Skeletal muscle cell (primary cell): ENCODE measurements at places on chromosomes 5 and 9.
A peak's percentile ranks its signal among the peaks of the same experiment; 100 is the strongest.

DNA sequence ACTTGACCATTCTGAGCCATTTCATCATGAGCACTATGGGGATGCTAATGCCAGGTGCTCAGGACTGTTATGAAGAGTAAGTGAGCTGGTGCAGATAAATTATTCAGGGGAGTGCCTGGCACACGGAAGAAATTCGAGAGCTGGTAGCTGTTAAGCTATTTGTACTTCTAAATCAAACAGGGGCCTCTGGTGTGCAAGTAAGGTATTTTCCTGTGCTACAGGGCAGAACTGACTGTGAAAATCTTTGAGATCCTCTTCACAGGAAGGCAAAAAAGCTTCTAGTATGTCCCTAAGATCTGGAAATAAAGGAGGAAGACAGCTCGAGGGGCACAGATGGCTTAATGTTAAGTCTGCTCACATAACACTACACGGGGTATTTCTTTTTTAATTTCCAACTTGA lies 106.3 kb upstream of the SPOCK1 start:
- no peak for DNase-seq

- DNase-seq, result peak; percentile 64
These were observed 70.7 kb upstream of the CPLX2 start for GRCh38 chr5:175800656-175801081.

- no peak for DNase-seq
These were observed 93.8 kb upstream of the IL12B start for GRCh38 chr5:159424123-159424522.

GRCh38 chr9:86668488-86668887 lies 278.8 kb downstream of the GAS1 start:
- no peak for DNase-seq

DNA sequence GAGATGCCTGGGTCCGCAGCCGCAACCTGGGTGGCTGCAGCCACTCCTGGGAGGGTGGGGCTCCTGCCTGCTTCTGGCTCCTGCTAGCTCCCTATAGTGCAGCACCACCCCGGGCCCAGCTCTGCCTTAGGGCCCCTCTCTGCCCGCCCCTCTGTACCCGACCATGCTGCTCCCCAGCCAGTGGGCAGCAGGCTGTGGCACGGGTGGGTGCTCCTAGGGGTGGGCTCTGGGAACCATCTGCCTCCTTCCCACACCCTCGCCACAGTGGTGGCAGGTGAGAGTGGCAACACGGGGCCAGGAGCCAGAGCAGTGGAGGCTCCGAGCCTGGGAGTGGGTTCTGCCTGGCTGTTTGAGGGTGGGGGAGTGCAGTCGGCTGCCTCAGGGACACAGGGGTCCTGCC lies 7.8 kb upstream of the MTMR12 start:
- DNase-seq, result no peak

DNA sequence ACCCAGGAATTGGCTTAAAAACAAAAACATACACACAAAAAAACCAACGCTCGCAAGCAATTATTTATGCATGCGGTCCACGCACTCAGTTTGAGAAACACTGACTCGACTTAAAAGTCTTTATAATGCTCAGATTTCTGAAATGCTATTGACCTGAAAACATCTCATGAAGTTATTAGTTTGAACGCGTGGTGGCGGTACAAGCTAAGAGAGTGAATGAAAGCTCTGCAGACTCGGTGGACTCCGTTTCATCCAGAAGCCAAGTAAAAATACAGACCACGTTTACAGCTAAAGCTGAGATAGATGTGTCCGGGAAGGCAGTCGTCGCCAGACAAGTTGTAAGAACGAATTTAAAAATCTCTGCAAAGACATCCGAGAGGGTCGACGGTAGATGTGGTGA lies at the start of gene PCDHB6:
PCDHB6 (plus strand) TSS at position 246 of the 400 bp plus-strand sequence. CDS start 201 bp downstream, outside the sequence.
- DNase-seq, result no peak

- DNase-seq, result peak; percentile 70
These were observed at the start of gene KIF3A for GRCh38 chr5:132736853-132737833. Gene KIF3A (minus strand): TSS chr5:132737546. CDS start chr5:132737419, 127 bp downstream.

DNA sequence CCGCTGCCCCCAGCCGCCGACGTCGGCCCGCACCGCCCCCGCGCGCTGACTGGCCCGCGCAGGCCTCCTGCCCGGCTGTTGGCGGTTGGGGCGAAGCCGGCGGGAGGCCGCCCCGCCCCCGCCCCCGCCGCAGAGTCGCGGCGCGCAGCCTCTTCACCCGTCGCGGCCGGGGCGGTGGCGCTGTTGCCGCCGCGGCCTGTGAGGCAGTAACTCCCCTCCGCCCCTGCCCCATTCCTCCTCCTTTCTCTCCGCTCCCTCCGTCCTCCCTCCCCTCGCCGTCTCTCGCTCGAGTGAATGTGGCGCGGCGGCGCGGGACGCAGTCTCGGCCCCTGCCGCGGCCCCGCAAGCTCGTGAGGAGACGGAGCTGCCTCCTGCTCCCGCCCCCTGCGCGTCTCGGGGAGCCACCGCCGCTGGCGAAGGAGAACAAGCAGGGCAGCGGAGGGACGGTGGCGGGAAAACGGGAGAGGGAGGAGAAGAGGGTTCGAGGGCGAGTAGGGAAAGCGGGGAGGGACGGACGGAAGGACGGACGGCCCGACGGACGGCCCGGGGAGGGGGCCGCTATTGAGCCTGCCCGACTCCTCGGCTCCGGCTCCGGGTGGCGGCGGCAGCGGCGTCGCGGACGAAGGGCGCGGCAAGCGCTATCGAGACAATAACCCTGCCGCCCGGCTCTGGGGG lies 637 bp upstream of the ERBIN start:
- DNase-seq, result peak; percentile 57

- DNase-seq, result no peak
These were observed 233.3 kb downstream of the ZNF608 start for GRCh38 chr5:124512952-124513632.

GRCh38 chr9:96242811-96243210 lies 59.2 kb downstream of the HSD17B3 start:
- no peak for DNase-seq

DNA sequence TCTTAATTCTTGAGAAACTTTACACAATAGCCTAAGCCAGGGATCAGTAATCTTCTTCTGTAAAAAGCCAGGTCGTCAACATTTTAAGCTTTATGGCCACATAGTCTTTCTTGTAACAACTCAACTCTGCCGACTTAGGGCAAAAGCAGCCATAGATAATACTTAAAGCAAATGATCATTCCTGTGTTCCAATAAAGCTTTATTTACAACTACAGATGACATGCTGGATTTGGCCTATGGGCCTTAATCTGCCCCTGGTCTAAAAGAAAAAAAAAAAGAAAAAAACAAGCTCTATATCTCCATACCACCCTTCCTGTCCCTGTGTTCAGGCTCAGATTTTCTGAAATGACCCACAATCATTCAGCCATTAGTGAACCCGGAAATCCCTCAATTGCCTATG lies 220.3 kb downstream of the ENC1 start:
- no peak for DNase-seq

DNA sequence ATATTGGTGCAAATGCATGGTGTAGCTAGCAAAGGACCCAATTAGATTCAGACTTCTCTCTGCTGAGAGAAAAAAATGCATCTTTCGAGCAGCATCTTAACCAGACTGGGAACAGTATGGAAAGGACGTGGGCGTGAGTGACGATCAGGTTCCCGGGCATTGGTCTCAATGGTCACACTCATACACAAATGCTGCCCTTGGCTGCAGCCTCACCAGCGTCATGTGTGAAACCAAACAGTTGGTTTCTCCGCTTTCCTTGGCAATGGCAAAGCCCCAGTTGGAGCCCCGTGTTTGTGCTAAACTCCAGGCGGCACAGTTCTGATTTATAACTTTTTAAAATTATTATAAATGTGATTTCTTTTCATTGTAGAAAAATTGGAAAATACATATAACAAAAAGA lies 237.8 kb downstream of the SEC61B start:
- DNase-seq, result no peak

- DNase-seq, result no peak
These were observed 146.9 kb upstream of the MRPS30 start for GRCh38 chr5:44661851-44662250.

DNA sequence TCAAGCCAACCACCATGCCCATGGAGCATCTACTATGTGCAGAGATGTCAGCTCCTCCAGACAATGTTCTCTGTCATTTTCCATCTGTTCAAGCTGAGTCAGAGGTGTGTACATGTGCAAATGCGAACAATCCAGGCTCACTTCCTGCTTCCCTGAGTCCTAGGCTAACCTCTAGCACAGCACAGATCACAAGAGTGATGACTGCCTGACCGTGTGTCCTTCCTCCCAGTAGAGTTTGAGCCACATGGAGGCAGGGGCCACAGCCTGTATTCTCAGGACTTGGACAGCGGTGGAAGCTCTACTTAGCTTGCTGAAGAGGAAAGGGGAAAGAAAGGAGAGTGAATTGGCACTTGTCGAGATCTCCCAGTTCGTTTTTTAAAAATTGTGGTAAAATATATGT lies 87.2 kb downstream of the KCNIP1 start:
- DNase-seq, result no peak

GRCh38 chr9:124392254-124392870 lies 22.9 kb downstream of the PSMB7 start:
- DNase-seq, result no peak

DNA sequence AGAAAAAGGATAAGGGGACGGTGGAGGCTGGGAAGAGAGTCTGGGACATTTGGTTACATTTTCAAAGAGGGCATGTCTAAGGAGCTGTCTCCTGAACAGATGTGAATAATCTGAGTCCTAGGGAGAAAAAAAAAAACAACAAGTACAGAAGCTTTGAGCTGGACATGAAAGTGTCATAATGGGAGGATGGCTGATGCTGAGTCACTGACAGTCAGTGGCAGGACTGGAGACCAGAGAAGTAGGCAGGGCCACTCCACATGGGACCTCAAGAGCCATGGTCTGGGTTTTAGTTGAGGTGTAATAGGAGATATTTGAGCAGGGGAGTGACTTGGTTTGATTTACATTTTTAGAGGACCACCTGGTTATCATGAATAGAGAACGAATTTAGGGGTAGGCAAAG lies 70.6 kb downstream of the DPYSL3 start:
- no peak for DNase-seq

DNA sequence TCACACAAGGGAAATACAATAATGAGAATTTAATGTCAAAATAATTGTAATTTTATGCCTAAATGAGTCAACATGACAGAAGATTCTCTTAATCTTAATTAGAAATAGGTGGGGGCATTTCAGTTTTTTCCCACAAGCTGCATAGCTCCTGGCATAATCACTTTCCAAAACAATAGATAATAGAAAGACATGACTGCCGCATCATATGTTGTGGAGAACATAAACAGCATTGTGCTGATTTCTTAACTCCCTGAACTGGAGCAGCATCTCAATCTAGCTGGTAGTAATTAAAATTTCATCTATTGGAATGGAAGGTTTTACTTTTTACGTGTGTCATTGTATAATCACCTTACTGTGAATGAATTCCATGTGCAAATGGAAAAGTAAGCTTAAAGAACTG lies 112.1 kb downstream of the ST8SIA4 start:
- DNase-seq, result no peak

DNA sequence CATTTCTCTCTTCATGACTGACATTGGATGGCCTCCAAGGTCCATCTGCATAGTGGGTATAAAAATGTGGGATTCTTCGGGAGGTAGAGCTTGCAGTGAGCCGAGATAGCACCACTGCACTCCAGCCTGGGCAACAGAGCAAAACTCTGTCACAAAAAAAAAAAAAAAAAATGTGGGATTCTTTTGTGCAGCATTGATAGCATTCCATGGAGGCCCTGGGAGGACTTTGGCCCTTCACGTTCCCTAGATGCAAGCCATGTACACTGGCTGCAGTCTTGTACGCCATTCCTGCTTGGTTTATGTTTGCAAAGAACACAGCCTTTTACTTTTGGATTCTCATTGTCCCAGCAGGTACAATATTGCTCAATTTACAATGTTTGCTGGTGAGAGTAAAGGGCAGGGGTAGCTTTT lies 157.8 kb downstream of the SLCO4C1 start:
- no peak for DNase-seq

- no peak for DNase-seq
These were observed 581.8 kb downstream of the ACTL7B start for GRCh38 chr9:108273988-108274387.

DNA sequence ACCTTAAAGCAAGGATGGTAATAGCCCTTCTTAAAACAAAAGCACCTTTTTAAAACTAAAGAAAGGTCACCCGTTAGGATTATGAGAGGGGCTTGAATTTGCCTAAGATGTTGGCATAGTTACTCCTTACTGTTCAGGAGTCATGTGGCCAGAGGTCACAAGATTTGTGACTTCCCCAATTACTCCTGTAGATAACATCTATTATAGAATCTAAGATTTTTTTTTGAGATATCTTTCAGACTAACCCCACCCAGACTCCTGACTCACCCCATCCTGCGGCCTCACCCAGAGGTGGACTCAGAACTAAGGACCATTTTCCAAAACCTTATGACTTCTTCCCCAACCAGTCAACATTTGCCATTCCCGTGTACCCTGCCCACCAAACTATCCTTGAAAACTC lies 2.4 kb downstream of the CD180 start:
- no peak for DNase-seq

DNA sequence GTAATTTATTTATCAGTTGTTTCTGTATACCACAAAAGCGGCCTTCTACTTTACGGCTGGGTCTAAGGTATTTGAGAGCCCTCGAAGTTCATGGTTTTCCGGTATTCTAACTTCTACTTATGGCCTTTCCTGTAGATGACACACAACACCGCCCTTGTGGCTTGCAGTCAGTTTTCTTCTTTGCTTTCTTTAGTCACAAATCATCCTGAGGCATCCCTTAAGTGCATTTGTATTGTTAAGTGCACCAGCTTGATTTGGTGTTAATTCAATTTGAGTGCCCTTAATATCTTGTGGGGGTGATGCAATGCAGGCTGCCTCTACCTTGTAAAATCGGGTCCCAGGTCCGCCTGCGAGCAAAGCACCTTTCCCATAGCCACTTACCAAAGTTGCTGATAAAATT lies 511.9 kb downstream of the CCDC171 start:
- DNase-seq, result no peak

DNA sequence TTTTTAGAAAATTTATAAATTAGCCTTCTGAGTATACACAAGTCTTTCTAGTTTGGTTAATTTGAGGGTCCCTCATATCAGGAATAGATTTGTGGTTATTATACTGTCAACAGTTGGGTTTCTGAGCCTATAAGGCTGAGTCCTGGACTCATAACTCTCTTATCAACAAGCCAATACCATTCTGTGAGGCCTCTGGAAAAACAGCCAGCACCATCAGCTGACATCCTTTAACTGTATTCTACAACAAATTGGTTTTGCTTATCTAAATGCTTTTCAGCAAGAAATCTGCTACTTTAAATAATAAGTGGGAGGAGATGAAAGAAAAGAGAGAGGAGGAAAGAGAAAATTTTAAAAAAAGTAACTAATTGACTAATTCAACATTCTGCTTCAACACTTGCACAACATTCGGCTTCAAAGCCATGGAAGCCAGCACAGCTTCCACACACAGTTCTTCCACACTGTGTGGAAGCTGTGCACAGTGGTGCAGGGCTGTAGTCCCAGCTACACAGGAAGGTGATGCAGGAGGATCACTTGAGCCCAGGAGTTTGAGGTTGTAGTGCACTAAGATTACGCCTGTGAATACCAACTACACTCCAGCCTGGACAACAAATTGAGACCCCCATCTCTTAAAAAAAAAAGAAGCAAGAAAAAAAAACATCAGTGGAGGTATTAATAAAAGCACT lies 84.5 kb downstream of the UBAP2 start:
- DNase-seq, result no peak
